ENCODE measurements at places on chromosomes 2 and 18.

- DNase-seq = peak; percentile 39
Observed at GRCh38 chr2:73983322-73984202, 1.1 kb upstream of the TET3 start.

- no peak for DNase-seq
Observed at GRCh38 chr2:13002536-13003331, 286.0 kb downstream of the TRIB2 start.

DNA sequence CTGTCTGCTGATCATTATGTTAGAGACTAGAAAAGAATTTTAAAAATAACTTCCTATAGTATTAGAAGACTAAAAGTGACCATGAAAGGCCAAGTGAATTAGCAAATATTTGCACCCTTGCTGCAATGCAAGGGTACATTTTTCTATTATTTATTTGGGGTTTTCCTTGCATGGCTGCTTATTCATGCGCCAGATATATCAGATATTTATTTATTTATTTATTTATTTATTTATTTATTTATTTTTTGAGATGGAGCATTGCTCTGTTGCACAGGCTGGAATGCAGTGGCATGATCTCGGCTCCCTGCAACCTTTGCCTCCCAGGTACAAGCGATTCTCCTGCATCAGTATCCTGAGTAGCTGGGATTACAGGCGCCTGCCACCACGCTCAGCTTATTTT, 126.3 kb upstream of the LMAN1 start:
- DNase-seq = no peak

DNA sequence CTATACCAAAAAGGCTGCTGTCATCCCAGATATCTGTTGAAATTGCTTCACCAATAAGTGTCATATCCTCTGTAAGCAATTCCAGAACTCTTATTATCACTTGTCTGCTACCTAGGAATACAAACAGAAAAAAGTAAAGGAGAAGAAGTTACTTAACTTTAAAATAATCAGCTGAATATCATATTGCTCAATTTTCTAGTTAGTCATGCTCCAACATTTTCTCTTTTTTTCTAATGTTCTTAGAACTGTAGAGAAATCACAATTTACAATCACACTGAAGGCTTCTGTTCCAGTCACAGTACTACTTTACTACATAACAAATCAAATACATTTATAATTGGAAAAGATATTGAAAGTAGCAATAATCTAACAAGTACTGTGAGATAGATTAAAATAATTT, 17.4 kb downstream of the RTTN start:
- no peak for DNase-seq

GRCh38 chr2:235666213-235666781, 172.5 kb downstream of the AGAP1 start:
- no peak for DNase-seq

All from stimulated activated CD4-positive, alpha-beta T cell treated with anti-CD3 and anti-CD28 coated beads, Interleukin-15, amount 100 ng/mL, for 24 hours (primary cell).